ENCODE measurements at places on chromosomes 4 and X.

DNA sequence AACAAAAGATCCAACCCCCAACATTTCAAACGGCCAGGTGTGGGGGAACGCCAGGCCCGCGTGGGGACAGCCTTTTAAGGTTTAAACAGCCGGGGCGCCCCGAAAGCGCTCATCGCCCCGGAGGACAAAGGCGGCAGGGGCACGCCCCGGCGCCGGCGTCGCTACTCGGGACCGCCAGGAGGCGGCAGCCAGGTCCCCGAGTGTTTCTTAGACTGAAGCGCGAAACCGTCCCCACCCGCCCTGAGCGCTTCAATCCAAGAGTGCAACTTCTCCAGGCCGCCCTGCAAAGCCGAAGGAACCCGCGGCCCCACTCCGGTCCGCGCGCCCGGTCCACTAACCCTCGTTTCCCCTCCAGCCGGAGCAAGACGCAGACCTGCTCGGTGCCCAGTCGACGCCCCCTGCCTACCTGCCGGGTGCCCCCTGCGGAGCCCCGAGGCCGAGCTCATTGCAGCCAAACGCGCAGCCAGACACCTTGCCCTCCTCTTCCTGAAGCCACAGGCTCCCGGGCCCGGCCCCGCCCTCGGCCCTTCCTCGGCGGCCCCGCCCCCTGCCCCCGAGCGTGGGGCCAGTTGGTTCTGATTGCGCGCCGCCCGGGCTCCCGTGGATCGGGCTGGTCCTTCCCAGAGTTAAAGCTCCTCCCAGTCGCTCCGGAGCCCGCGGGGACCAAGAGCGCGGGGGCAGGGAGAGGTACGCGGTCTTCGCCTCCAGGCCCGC lies at the start of gene CASP6:
Gene CASP6, minus strand, starts transcription at position 496 of the 714 bp plus-strand sequence. Its CDS starts 50 bp downstream, at position 446.
- DNase-seq = peak; percentile 47

DNA sequence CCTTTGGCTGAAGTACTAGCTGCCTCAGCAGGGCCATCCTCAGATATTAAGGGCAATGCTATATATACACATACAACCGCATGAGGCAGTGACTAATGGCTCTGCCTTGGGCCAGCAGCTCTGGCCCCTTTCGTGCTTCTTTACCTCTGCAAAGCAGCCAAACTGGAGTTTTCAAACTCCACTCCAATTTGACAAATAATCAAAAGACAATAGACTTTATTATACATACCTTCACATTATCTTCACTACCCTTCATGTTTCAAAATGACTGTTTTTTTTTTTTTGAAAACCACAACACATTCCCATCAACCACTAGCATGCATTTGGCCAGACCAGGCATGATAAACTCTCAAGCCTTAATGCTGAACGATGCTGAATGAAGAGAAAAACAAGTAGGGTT lies 187.7 kb downstream of the ENOX2 start:
- DNase-seq = no peak

DNA sequence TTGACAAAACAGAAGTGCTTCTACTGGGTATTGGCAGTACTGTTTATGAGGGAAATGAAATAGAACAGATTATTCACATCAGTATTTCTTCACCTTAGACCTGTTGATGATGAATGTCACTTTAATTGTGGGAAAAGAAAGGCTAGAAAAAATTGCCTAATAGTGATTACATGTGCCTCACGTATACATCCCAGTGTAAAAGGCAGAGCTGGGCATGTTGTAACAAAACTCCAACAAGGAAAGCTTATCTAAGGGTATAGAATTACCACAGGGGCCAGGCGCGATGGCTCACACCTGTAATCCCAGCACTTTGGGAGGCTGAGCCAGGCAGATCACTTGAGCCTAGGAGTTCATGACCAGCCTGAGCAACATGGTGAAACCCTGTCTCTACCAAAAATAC lies 4.2 kb downstream of the PGM2 start:
- no peak for DNase-seq

DNA sequence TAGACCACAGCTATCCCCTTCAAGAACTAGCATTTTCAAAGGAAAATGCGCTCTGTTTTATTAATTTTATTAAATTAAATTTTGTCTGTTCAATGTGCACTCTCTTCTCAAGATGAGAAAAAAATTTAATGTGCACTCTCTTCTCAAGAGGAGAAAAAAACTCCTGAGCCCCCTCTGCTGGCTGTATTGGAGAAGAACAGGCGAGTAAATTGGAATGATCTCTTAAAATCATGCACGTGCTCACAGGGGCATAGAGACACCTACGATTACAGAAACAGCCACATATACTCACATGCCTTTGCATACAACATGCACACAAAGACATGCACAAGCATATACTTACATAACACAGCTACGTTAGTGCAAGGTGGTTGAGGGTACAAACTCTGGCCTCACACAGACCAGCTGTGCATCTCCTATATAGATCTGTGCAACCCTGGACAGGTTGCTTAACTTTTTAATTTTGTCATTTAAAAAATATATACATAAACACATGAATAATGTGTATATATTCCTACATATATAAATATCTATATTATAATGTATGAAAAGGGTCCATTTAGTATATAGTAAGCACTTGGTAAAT lies 176.2 kb upstream of the CXorf66 start:
- no peak for DNase-seq

DNA sequence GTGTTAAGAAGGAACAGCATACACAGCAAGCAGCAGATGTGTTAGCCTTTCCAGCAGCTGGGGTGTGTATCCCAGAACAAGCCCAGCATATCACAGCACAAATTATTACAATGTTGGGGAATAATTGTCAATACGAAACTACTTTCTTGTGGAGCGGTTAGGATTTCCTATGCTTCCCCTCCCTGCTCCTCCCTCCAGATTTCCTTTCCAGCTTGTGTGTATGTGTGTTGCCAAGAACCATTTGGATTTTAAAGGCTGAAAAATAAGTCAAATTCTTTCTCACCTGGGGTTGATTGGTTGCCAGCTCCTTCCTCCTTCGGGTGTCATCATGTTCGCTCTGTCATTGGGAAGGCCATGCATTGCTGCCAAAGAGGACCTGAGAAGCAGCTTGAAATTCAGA lies 178.2 kb upstream of the FRMPD4 start:
- no peak for DNase-seq

DNA sequence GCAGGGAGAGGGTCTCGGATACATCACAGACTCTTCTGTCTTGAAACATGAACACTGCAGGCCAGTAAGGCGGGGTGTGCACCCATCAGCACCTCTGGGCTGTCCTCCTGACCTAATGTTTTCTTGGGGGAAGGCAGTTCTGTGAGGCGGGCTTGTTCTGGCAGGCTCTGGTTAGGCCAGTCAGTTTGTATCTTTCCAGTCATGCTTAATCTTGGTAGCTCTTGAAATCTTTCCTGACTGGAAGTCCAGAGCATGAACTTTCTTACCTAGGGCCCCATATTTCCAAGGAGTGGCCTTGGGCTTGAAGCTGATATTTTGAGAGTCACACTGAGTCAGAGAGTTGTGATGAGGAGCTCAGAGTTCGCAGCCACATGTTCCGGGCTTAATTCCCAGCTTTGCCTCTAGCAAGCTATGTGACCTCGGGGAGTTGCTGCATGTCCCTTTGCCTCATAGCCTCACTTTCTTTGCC lies 54.2 kb upstream of the RASSF6 start:
- no peak for DNase-seq

DNA sequence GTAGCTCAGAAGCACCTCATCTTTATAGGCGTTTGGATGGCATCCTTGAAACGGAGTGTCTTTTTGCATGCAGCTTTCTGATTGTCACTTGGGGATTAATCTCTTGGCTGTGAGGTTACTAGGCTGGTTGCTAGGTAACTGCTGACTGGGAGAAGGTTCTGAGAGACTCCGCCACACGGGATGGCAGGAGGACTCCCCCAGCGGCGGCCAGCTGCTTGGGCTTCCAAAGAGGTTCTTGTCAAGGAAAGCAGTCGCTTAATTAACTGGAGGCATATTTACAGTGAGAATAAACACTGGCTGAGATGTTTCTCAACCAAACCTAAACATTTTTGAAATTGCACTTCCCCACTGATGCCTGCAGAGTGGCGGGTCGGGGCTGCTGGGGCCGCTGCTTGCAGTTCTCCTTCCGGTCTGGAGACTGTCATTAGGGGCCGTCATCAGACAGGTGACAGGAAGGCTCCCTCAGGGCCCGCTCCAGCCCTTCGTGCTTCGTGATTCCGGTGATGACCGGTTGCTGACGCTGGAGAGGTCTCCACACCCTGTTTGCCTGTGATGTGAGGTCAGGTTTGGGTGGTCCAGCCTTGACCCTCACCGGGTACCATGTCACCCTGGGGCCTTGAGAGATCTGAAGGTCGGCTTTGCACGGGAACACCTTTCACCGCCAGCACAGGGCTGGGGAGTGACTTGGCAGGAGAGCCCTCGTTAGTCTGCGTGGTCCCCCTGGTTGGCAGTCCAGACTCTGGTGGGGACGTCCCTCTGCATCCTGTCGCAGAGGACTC lies 9.1 kb downstream of the NSG1 start:
- DNase-seq = no peak

GRCh38 chr4:38860788-38861424 lies 4.3 kb upstream of the TLR6 start:
- DNase-seq = no peak

- DNase-seq = no peak
Observed at GRCh38 chrX:118621081-118621759, 106.2 kb upstream of the IL13RA1 start.

DNA sequence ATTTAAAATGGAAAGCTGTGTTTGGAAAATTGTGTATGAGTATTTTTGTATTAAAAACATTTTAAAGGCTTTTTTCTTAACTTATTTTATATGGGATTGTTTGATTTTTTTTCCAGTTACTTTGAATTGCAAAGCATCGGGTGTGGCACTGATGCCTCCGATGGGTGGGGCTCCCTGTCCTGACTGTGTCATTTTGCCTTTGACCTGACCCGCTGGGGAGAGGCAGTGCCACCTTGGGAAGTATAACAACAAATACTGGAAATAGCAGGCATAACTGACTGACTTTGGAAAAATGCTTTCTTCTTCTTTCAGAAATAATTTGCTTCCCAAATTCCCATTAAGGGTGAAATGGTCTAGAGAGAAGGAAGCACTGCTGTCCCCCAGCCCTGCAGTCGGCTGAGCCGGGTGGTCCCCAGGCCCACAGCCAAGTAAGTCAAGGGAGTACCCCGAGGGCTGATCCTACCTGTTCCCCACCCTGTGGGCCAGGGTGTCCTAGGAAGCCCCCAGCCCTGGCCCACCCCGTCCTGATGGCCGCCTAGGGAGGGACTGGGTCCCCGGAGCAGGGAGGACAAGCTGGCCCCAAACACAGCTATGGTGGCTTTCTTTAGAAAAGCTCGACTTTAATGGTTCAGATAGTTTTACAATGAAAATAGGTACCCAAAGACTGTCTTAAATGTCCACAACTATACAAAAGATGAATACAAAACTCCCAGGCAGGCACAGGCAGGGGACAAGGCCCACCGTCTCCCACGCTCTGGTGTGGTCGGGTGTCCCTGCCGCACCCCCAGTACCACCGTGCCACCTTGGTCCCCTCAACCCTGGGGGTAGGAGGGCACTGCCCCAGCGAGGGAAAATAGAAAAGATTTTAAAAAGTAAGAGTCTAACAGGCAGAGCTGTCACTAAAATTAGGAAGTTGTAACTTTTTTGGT lies 26.4 kb downstream of the NELFA start:
- DNase-seq = no peak

DNA sequence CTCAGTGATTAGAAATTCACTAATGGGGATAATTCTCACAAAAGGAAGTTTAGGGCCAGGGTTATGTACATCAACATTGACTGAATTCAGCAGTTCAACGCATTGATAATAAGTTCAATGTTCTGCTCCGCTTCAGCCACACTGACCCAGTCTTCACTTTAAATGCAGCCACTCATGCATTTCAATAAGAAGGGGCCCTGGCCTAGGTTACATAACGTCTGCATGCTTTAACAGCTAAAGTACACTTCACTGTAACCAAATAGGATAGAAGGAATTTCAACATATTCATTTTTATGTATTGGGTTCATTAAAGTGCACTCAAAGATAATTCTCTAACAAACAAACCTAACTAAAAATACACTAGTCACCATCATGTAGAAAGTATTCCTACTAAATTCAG lies 12.8 kb upstream of the TSPAN7 start:
- no peak for DNase-seq

DNA sequence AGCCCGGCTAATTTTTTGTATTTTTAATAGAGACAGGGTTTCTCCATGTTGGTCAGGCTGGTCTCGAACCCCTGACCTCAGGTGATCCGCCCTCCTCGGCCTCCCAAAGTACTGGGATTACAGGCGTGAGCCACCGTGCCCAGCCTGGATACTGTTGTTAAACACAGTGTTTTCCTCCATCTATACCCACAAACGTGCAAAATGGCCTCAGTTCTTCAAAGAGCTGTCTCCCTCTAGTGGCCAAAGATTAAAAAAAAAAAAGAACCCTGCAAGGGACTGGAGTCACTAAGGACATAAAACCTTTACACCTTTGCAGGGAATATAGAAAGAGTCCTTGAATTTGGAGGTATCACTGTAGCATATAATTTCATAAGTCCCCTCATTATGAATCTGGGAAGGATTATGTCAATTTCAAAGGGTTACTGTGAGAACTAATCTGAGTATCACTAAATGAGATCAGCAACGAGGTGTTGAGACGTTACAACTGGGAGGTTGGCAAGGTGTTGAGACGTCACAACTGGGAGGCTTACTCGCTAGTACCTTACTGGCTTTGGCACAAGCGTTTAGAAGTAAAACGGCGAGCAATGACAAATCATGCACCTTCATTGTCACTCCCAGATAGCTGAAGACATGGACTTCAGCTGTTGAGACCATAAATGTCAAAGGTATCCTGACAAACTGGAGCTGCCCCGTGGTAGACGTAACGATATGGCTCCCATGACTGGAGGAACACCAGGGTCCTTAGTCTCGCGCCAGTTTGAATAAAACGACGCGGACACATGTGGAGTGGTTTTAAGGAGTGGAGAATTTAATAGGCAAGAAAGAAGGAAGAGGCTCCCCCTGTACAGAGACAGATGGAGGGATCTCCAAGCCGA lies 33.4 kb upstream of the ENPP6 start:
- DNase-seq = no peak

DNA sequence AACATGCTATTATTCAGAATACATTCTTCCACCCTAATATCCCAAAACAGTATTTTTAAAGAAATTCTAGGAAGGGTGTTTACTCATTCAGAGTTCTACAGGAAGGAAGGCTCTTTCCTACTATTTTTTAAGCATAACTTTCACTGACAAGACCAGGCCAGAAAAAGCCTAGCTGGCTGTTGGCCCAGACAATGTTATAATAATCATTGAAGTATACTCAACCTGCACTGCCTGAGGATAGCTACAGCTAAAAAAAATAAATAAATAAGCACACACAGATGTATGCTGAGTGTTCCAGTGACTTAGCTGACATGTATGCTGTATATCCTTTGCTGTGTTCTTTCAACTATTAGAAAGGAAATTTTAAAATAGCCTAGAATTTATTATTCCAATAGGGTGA lies 145.8 kb upstream of the SPRY1 start:
- DNase-seq = no peak
